ENCODE measurements at places on chromosomes 5 and 9. TPM values are rescaled to one million over a fixed set of nuclear protein-coding genes. Genes with fewer than 3 reads are reported as not detected.

QRFP gene
- total RNA-seq = not detected

- no peak for DNase-seq
These were observed 135.1 kb downstream of the DROSHA start for GRCh38 chr5:31396611-31397295.

DNA sequence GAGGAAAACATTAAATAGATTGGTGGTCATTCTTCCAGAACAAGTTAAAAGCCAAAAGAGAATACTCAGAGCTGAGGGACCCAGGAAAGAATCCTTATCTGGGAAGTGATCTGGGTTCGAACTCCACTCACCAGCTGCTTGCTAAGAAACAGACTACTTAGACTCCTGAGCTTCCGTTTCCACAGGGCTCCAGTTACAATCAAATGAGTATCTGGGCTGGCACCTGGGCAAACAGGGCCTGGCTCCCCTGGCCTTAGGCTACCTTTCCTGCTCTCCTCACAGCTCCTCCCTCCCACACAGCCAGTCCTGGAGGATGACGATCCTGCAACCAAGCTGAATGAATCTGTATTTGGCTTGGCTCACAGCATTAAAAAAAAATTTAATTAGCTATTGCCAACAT is 2.5 kb downstream of the MAPK9 start:
- DNase-seq = no peak

- no peak for DNase-seq
These were observed 10.4 kb upstream of the PTGES start for GRCh38 chr9:129762985-129763926.

DNA sequence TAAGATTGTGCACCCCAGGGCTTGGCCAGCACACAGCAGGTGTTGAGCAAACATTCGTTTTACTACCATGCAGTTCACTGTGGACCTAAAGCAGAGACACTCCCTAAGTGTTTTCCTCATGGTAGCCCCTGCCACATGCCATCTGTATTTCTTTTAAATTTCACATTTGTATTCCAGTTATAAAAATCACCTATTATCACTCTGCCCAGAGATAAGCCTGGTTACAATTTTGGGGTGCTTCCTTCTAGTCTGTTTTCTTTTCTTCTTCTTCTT is 10.9 kb upstream of the FIBCD1 start:
- DNase-seq = no peak

- no peak for DNase-seq
These were observed 22.4 kb upstream of the LTC4S start for GRCh38 chr5:179771311-179771895.

GRCh38 chr5:114327987-114328386 is 33.9 kb upstream of the KCNN2 start:
- no peak for DNase-seq

- no peak for DNase-seq
These were observed 16.7 kb downstream of the UBE2D2 start for GRCh38 chr5:139577689-139578290.

DNA sequence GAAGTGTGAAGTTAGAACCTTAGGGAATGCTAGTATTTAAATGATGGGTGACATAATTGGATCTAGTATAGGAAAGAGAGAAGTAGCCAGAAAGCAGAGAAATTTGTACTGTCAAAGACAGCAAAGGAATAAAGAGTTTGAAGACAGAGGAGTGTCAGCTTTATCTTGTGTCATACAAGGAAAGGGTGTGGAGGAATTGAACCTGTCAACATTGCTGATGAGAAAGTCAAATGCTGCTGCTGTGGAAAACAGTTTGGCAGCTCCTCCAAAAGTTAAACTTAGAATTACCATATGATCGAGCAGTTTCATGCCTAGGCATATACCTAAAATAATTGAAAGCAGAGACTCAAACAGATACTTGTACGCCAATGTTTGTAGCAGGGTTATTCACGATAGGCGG is 63.7 kb downstream of the DENND4C start:
- DNase-seq = no peak

Data from MG63 (cell line).